Endothelial cell of coronary artery (primary cell): ENCODE measurements at places on chromosomes 3 and 15. TPM values are rescaled to one million over a fixed set of nuclear protein-coding genes. Genes with fewer than 3 reads are reported as not detected.

Gene SOX14
- not detected in 2 replicates for total RNA-seq

Gene ZMAT3
- total RNA-seq: 32.3 and 44.6 TPM in 2 replicates

Gene MSL2
- total RNA-seq: 9.1 and 10.9 TPM in 2 replicates

Gene CASR
- total RNA-seq: not detected in 2 replicates

Gene TAGLN3
- not detected in 2 replicates for total RNA-seq

Gene LOXL1
- 4.1 and 20.2 TPM in 2 replicates for total RNA-seq

Gene C2CD4A
- 0.94 and 1.5 TPM in 2 replicates for total RNA-seq

Gene PLSCR2
- 0.18 TPM in 1 of 2 replicates, not detected in the other for total RNA-seq

Gene C3orf80
- under 0.01 and 0.09 TPM in 2 replicates for total RNA-seq

Gene THAP10
- total RNA-seq: 1.1 and 1.3 TPM in 2 replicates

Gene CADPS
- not detected in 2 replicates for total RNA-seq

Gene HRG
- total RNA-seq: not detected in 2 replicates

Gene NRG4
- not detected in 2 replicates for total RNA-seq

Gene CHRM5
- under 0.01 TPM in 1 of 2 replicates, not detected in the other for total RNA-seq

Gene DPPA2
- total RNA-seq: not detected in 2 replicates
